Caki2 (cell line): ENCODE measurements at places on chromosomes 3 and 15.
A peak's percentile ranks its signal among the peaks of the same experiment; 100 is the strongest.

DNA sequence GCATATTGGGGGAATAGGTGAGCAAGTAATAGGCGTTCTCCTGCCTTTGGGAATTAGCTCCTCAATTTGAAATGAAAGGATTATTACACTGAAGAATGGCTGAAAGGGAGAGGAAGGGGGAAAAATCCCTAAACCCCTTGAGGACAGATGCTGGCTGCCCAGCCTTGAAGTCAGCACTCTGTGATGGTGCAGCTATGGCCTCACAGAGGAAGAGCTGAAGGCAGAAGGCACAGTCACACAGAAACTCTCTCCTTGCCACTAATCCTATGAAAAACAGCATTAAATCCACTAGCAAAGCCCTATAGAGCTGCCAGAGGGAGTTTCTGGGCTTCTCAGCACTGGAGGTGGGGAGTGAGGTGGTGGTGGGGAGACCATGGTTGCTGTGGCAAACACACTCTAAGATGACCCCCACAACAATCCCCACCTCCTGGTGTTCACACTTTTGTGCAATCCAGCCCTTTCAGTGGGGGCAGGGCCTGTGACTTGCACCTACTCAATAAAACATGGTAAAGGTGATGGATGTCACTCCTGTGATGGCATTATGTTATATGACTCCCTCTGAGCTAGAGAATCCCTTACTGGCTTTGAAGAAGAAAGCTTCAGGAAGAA is 101.2 kb downstream of the RFTN1 start:
- DNase-seq, result no peak

- DNase-seq, result peak; percentile 3
Measured at GRCh38 chr3:147864754-147865354, 455.7 kb downstream of the ZIC1 start.

- peak; percentile 8 for DNase-seq
Measured at GRCh38 chr3:90091549-90091948, 984.1 kb downstream of the EPHA3 start.

DNA sequence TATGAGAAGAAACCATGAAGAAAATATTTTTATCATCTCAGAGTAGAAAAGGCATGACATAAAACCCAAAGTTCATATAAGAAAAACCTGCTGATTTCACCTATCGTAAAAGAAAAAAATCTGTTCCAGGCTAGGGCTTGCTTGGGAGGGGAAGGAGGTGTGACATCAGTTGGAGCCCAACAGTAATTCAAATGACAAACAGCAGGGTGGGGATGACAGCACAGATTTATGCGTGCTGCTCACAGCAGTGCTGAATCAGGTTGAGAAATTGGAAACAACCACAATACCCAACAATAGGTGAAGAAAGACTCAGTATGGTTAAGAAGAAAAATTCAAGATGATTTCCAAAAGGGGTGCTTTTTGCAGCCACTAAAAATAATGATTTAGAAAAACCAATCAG is 172.4 kb downstream of the PDE8A start:
- no peak for DNase-seq

GRCh38 chr15:58856086-58856485 is 77.4 kb downstream of the SLTM start:
- no peak for DNase-seq

DNA sequence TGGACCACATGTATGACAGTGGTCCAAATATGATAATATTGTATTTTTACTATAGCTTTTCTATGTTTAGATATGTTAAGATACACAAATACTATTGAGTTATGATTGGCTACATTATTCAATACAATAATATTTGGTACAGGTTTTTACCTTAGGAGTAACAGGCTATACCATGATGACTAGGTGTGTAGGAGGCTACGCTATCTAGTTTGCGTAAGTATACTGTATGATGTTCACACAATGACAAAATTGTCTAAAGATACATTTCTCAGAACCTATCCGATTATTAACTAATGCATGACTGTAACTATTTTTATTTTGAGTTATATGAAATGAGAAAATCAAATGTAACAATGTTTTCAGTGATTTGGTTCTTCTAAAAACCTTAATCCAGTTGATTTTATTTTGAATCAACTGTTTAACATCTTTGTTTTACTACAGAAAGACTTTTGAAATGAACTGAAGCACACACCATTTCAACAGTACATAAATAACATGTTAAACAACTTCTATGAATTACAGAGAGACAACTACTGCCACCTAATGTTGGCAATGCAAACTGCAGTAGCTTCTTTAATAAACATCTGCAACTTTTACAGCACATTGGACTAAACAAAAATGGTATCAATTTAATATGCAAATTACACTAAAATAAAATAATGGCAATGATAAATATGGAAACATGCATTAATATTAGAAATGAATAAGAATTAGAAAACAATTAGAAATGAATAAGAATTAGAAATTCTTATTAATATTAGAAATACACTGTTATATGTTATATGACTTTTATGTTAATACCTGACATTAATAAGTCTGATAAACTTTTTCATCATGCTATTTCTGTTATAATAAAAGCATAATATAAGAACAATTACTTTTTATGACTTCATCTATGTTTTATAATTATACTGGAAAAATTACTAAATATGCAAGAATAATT is 255.7 kb downstream of the MBNL1 start:
- peak; percentile 6 for DNase-seq
